ENCODE measurements at places on chromosomes 5 and 9.
A peak's percentile ranks its signal among the peaks of the same experiment; 100 is the strongest.

- no peak for DNase-seq
These were observed 10.5 kb upstream of the EPB41L4B start for GRCh38 chr9:109331353-109331752.

- no peak for DNase-seq
These were observed 51.5 kb downstream of the STK32A start for GRCh38 chr5:147286296-147286695.

- no peak for DNase-seq
These were observed 140.2 kb downstream of the ALDH1A1 start for GRCh38 chr9:72812559-72813111.

DNA sequence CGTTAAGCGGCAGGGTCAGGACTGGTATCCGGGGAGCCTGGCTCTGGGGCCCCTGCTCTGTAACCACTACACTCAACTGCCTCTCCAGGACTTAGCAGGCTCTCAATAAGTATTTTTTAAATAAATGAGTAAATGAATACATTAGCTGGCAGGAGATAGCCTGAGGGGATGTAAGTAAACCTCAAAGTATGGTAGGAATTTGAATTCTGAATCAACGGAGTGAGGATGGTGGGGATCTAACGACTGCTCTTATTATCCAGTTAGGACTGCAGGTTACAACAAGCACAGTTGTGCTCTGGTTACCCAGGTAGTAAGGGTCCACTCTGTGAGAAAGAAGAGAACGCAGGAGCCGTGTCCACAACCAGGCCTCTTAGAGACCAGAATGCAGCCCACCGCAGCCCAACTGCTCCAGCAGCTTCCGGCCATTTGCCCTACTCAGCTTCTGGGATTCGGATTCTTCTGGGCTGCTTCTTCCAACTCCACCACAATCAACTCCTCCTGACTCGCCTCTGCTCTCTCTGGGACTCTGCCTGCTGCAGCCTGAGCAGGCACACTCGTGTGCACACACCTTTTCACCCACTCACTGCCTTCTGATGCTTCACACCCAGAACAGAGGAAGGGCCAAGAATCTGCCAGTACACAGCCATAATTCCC, 52.6 kb downstream of the MED27 start:
- DNase-seq: no peak

DNA sequence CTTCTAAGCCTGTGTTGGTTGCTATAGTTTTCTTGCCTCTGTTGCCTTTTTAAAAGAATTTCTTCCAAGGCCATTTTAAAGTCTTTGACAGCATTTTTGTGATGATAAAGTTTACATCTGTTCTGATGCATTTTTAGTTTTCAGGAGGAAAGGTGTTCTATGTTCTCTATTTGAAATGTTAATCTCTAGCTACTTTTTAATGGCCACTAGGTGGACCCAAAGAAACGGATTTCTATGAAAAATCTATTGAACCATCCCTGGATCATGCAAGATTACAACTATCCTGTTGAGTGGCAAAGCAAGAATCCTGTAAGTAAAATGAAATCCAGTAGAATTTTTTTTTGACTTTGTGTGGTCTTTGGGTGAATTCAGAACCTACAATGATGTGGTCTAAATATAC, 60.2 kb downstream of the MELK start:
- DNase-seq: peak; percentile 7

DNA sequence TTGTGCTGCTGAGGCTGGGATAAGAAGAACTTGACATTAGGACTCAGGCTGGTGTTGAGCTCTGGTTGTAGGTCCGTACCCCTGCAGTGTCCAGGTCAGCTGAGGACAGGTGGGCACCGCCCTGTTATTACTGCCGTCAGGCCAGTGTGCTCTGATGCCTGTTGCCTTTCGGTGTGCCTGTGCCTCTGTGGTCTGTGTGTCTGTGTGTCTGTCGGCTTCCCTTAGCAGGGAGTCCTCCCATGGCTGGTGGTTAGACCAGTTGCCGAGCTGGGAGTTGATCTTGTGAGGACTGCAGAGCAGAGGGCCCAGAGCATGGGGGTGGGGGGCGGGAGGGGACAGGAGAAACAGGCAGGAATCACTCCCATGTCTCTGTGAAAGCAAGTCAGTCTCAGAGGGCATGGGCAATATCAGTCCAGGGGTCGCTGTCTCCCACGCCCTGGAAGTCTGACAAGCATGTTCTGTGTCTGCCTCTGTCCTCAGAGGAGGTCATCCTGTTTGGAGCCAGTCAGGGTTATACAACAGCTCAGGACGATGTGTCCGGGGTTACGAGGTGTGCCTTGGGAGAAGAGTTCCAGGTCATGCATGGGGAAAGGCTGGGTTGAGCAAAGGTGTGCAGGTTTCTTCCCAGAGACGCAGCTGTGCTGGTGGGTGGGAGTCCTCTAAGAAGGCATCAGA, 67.3 kb upstream of the GARNL3 start:
- DNase-seq: no peak

DNA sequence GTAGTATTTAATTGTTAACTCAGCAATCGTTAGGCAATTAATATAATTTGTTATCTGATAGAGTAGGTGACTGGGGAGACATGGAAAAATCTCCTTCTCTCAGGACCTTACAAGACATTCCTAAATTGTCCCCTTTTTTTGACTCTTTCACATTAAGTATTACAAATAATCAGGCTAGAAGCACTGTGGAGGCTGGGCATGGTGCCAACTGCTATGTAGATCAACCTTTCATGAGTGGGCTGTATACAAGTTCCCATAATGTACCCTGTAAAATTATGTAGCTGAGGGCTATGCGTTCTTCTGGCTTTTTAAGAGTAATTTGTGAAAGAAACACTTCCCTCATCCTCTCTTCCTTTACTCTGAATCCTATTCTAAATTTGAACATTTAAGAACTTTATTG, 140.2 kb downstream of the NFIB start:
- no peak for DNase-seq

DNA sequence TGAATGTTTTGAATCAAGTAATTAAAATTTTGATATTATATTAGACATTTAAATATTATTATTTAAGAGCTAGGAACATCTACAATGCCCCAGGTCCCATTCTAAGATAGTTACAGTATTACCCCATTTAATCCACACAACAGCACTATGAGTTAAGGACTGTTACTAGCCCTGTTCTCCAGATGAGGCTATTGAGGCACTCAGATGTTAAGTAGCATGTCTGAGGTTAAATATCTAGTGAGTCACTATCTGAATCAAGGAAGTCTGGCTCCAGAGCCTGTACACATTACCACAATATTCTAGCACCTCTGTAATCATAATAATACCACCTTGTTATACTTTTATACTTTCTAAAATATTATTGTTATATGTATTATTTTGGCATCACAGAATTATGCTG, 304.6 kb downstream of the PDE4D start:
- no peak for DNase-seq

GRCh38 chr5:132695956-132696355, 22.2 kb downstream of the IL4 start:
- DNase-seq: no peak

DNA sequence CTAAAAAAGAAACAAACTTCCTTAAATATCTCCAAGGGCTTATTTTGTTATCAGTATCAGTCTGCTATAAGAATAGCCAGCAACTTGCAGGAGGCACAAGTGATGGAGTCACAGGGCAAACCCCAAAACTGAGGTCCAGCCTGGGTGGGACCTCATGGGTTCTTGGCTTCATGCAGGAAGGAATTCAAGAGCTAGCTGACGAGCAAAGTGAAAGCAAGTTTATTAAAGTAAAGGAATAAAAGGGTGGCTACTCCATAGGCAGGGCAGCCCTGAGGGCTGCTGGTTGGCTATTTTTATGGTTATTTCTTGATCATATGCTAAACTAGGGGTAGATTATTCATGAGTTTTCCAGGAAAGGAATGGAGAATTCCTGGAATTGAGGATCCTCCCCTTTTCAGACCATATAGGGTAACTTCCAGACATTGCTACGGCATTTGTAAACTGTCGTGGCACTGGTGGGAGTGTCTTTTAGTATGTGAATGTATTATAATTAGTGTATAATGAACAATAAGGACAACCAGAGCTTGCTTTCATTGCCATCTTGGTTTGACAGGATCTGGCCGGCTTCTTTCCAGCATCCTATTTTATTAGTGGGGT, 231.9 kb downstream of the ADAMTSL1 start:
- DNase-seq: no peak

GRCh38 chr5:149667084-149667828, 62.9 kb upstream of the PPARGC1B start:
- DNase-seq: no peak

DNA sequence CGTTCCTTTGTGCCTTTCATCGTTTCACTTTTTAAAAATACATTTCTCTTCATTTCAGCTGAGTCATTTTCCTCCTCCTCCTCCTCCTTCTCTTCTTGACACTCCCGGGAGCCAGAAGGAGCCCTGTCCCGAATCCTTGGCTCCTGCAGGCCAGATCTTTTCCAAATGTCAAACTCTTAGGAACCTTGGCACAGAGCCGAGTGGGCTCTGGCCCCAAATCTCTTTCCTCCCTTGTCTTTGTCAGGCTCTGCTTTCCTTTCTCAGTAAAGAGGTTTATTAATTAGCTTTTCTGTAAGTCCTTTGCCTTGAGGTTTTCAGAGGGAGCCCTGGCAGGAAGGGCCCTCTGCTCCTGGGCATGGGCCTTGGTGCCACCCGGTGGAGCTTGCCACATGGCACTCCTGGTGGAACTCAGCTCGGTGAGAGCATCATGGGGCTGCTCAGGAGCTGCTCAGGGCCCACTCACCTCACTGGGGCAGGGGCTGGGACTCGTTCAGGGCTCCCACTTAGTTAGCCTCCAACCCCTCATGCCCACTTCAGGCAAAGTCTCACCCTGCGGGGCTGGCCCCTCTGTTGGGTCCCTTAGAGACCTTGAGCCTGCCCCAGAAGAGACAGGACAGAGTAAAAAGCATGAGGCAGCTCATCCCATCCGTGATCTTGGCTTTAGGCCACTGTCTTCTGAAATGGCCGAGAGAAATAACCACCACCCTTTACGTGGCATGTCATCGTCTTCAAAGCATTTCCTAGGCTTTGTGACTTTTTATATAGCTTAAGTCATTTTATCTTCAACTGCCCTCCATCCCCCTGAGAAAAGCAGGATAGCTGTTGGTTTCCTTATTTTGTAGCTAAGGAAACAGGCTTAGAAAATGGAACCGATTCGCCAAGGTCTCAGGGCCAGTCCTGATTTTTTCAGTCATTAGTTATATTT, 17.1 kb downstream of the STC2 start:
- no peak for DNase-seq

DNA sequence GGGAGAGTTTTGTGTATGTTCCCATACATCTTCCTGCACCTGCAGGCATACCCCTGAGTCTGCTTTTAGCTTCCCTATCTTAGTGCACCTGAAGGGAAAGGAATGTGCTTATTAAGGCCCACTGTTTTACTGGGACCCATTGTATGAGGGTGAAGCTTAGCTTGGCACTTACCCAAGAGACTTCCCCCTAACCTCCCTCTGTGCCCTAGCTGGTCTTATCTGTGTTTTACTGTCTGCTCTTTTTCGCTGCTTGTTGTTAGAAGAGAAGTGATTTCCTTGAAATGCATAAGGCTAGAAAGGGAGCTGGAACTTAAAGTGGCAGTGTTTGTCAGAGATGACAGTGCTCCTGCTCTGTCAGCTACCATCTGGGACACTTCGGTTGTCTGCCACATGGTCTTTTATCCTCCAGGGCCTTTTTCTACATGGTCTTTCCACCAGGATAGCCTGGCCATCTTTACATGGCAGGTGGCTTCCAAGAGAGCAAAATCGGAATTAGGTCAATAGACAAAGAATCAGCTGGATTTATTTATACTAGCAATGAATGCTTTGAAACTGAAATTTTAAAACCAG, 122.5 kb upstream of the SLC44A1 start:
- no peak for DNase-seq

GRCh38 chr9:131049829-131050715, 41.1 kb downstream of the LAMC3 start:
- DNase-seq: no peak

GRCh38 chr5:34648840-34649158, 7.3 kb upstream of the RAI14 start:
- DNase-seq: no peak

- DNase-seq: no peak
These were observed 109.0 kb upstream of the PCAT7 start for GRCh38 chr9:94445863-94446262.

DNA sequence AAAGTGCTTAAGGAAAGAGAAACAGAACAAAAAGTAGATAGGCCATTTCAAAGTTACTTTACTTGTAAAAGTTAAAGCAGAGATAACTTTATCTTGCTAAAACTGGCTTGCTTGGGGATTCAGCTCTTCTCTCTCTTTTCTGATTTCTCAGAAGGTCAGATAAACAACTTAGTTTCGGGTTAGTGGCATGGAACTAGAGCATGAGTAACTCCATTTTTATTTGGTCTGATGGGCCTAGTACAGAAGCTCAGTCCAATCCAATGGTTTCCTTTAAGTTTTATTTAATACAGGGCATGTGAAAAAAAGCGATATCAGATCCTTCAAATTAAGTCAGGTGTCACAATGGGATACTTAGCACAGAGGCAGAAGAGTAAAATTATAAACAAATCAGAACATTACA, 18.8 kb upstream of the GPBP1 start:
- DNase-seq: no peak

- DNase-seq: no peak
These were observed 56.1 kb downstream of the CHD1 start for GRCh38 chr5:98872674-98873073.

GRCh38 chr9:115396071-115396529, 278.1 kb upstream of the TNC start:
- DNase-seq: no peak

DNA sequence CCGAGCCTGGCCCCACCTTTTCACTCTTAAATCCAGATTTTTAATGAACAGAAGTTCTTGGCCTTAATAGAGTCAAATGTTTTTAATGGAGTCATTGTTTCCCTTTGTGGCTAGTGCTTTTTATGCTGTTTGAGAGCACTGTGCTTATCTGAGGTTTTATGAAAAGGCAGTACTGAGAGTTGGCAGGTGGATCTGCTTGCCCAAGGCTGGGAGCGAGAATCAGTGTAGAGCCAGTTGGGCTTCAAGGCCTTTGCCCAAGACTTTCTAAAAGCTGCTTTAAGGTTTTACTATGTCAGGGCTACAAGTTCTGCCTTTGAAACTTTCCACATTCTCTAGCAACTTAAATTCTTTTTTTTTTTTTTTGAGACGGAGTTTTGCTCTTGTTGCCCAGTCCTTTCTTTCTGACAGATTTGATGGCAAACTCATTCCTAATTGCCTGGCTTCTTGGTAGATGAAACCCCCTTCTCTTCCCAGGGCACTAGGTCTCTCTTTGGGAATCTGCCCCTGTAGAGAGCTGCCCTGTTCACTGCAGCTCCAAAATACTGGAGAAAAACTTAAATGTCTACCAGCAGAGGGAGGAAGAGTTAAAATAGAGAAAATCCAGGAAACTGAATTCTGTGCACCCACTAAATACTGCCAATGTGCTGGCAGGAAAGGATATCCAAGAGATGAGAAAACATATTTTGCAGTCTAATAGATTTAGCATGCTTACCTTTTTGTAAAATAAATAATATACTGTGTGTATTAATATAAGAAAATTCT, 36.9 kb upstream of the CDK20 start:
- DNase-seq: no peak

GRCh38 chr5:109945723-109946480, 256.2 kb downstream of the MAN2A1 start:
- DNase-seq: no peak

Measured in GM12891 (cell line).